ENCODE measurements at places on chromosomes 7 and 10. TPM values are rescaled to one million over a fixed set of nuclear protein-coding genes. Genes with fewer than 3 reads are reported as not detected.

GRCh38 chr10:22713853-22714478 is 412 bp downstream of the PIP4K2A start:
- ATAC-seq, result peak; percentile 29

DNA sequence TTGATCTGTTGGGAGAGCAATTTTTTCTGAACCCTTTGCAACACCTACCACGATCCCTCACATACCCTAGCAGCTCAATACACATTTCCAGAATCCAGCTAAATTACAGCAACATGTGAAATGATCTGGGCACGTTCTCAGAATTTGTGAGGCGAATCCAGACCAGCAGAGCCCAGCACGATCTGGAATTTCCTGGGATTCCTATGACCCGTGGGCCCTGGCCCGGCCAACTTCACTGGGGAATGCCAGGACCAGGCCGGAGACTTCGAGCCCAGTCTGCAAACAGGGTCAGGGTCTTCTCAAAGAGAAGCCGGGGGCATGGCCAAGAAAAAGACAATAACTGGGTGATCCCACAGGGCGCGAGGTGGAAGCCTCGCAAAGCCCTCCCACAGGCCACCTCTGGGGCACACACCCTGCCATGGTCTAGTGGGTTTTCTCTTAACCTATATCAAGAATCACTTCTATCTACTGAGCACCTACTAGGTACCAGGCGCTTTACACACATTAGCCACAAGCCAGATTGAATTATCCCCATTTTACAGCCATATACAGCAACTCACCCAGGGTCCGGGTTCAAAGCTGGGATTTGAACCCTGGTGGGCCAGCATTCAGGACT is 33.8 kb downstream of the FAM53B start:
- no peak for ATAC-seq

DNA sequence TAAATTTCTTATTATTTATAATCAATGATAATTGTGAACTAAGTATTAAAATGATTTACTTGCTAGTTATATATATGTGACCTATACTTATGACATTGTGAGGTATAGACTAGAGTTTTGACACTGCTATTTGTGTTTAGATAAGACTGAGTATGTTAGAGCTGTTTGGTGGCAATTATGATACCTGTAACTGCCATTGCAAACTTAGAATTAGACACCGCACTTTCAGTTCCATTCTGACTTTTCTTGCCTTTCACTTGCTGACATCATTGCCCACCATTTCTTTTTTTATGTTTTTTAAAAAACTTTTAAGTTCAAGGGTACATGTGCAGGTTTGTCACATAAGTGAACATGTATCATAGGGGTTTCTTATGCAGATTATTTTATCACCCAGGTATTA is 214.5 kb downstream of the MBL2 start:
- ATAC-seq, result no peak

GRCh38 chr10:30752481-30752881 is 122.9 kb upstream of the LYZL2 start:
- ATAC-seq, result no peak

DNA sequence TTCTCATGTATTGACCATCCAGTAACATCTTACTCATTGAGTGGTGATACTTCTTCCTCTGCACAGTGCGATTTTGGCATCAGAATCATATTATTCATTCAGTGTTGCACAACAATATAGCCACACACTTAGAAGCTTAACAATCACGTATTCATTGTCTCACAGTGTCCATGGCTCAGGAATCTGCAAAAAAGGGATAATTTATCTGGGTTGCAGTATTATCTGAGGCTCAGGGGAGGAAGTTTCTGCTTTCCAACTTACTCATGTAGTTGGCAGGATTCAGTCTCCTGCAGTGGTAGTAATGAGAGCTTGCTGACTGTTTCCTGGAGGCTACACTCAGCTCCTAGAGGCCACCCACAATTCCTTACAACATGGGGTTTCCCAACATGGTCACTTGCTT is 803.6 kb downstream of the SORCS1 start:
- no peak for ATAC-seq

- ATAC-seq, result no peak
Measured at GRCh38 chr10:22379059-22379458, 33.8 kb downstream of the SPAG6 start.

DNA sequence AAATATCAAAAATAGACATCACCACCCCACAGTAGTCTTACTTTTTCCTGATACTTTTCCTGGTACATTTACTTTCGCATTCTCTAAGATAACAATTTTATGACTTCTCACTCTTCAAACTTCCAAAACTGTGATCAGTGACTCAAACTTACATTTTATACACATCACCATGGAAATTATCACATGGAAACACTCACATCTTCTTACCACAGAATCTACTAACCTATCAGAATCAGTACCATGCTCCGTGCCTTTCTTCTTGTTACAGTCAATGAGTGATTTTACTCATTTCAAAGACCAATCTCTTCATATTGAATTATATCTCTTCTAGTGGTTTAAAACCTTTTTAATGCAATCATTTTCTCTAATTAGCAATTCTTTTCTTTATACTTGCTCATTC is 120.3 kb downstream of the PTEN start:
- ATAC-seq, result no peak

DNA sequence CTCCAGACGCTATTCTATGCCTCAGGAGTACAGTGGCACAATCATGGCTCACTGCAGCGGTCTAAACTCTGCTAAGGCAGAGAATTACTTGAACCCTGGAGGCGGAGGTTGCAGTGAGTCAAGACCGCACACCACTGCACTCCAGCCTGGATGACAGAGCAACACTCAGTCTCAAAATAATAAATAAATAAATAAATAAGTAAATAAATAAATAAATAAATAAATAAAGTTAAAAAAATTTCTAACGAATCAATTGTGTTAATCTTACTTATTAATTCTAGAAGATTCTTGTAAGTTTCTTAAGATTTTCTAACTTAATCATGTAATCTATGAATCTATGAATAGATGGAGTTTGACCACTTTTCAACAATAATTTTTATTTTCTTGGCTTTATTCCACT is 621.4 kb upstream of the POT1 start:
- no peak for ATAC-seq

- no peak for ATAC-seq
Measured at GRCh38 chr7:113281223-113281622, 162.9 kb upstream of the SMIM30 start.

DNA sequence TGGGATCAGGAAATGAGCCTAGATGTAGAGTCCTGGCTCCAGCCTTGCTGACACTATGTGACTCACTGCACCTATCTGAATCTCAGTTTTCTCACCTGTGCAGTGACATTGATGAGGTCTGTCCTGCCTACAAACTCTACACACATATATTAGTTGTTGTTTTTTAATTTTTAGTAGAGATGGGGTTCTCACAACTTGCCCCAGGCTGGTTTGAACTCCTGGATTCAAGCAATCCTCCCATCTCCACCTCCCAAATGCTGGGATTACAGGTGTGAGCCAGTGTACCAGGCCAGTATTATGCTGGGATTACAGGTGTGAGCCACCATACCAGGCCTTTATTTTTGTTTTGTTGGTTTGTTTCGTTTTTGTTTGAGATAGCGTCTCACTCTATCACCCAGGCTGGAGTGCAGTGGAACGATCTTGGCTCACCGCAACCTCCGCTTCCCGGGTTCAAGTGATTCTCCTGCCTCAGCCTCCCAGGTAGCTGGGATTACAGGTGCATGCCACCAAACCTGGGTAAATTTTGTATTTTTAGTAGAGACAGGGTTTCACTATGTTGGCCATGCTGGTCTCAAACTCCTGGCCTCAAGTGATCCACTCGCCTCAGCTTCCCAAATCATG is 11.8 kb upstream of the DDIT4 start:
- ATAC-seq, result no peak

DNA sequence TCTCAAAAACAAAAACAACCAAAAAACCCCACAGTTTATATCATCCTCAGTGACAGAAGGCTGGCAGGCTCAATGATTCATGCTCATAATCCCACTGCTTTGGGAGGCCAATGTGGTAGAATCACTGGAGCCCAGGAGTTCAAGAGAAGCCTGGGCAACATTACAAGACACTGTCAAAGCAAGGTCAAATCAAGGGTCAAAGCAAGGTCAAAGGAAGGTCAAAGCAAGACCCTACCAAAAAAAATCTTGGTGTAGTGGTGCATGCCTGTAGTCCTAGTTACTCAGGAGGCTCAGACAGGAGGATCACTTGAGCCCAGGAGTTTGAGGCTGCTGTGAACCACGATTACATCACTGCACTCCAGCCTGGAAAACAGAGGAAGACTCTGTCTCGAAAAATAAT is 14.2 kb upstream of the NPC1L1 start:
- no peak for ATAC-seq

DNA sequence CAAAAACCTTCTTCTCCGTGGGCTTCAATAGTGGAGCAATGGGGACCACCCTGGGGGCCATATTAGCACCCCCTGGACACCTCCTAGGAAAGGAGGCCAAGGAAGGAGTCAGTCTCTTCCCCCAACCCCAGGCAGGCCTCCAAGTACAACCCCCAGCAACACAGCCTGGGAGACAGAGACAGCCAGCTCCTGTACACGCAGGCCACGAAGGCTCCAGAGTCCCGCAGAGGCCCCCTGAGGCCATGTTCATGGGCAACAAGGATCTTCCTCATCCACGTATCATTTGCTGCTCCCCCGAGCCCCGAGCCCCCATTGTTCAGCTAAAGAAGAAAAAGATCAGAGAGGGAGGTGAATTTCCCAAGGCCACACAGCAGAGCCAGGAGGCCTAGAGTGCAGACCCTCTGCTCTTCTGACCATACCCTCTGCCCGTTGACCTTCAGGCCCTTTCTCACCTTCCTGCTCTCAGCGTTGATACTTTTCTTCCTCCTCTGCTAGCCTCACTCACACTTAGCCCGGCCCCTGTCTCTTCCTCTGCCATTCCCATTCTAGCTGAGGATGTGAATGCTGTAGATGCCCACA is 35.9 kb upstream of the MYL10 start:
- no peak for ATAC-seq

GRCh38 chr10:28533571-28534304 is 820 bp downstream of the WAC start:
- peak; percentile 35 for ATAC-seq

GRCh38 chr7:74567318-74567668 is 90.2 kb upstream of the GTF2I start:
- ATAC-seq, result no peak

DNA sequence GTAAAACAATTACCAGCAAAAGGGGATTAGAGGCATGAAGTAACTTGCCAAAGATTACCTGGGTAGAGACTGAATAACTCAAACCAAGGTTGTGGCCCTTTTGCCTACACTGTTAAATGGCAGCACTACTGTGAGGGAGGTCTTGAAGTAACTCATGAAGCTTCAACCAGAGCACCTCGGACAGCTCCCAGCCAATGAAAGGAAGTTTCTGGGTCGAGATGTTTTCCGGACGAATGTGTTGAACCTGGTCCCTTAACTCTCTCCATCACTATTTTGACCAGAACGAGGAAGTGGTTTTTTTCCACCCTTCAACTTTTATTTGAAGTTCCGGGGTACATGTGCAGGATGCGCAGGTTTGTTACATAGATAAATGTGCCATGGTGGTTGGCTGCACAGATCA is 133.6 kb upstream of the PRKCQ start:
- no peak for ATAC-seq

DNA sequence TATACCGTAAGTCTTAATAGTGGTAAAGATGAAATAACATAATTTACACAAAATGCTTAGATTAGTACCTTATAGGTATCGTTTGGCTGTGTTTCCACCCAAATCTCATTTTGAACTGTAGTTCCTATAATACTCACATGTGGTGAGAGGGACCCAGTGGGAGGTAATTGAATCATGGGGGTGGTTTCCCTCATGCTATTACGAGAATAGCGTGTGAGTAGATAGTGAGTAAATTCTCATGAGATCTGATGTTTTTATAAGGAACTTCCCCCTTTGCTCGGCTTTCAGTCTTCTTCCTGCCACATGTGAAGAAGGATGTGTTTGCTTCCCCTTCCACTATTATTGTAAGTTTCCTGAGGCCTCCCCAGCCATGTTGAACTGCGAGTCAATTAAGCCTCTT is 426.3 kb upstream of the POT1 start:
- ATAC-seq, result no peak

GRCh38 chr10:100970076-100970913 is 991 bp downstream of the SEMA4G start:
- no peak for ATAC-seq

Gene ZNF365
- 5.8 TPM for total RNA-seq

Gene NSMCE4A
- 65.2 TPM for total RNA-seq

Gene TAS2R39
- total RNA-seq, result not detected

Gene AGBL3
- total RNA-seq, result 5.6 TPM

Gene PLXDC2
- total RNA-seq, result 65.5 TPM

Gene HMX2
- total RNA-seq, result not detected

Gene WNT8B
- not detected for total RNA-seq

Gene DCLRE1A
- total RNA-seq, result 4.2 TPM

Gene EBF3
- total RNA-seq, result 4.9 TPM
